ENCODE measurements at places on chromosomes 12 and 14.

DNA sequence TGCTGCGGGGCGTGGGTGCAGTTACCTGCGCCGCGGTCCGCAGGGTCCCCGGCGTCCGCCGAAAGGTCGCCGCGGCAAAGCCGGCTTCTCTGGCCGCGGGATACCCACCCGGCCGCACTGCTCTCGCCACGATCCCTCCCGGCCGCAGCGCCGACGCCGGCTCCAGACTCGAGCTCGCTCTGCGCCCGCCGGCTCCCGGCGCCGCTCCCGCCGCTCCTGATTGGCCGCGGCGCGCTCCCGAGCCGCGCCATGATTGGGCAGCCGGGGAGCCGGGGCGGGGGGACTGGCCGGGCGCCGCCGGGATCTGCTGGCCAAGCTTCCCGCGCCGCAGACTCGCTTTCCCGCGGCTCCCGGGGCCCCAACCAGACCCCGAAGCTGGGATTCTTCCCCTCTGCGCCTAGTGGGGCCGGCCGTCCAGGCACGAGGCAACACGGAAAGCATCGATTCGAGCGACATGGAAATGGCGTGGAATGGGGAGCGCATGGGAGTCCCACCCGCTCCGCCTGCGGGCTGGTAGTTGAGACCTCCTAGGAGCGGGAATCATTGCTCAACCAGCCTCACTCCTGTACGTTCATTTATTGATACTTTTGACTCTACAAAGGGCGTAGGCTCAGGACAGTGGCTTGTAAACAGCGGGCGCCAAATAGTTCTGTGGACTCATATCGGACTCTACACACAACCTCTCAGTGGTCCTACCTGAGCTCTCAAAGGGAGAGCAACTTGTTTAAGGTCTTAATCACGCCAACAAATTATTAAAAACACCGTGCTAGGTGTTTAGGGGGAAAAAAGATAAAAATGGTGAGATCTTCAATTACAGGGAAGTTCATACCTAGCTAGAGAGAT is 36.4 kb upstream of the STON2 start:
- peak; percentile 62 for DNase-seq

- DNase-seq = no peak
Measured at GRCh38 chr12:98439981-98440581, 75.3 kb upstream of the TMPO start.

GRCh38 chr14:62952226-62952625 is 93.0 kb downstream of the KCNH5 start:
- no peak for DNase-seq

- DNase-seq = no peak
Measured at GRCh38 chr12:80299219-80299618, 144.8 kb upstream of the PTPRQ start.

DNA sequence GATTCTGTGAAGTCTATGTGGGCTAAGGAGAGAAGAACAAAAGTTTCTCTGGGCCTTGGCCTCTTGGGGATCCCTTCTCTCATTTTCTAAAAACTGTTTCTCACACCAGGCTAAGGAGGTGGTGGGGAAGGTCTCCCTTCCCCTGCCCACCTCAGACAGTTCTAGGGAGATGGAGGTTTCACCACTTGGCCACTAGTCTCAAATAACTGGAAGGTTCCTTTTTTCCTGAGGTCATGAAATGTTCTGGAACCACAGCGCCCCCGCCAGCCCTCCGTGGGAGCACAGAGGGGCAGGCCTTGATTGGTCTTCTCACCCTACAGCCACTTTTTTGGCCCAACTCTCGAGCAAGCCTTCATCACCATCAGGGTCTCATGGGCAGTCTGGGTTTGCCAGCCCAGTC is 12.6 kb downstream of the C12orf43 start:
- no peak for DNase-seq

- no peak for DNase-seq
Measured at GRCh38 chr12:119014368-119014767, 33.0 kb downstream of the SRRM4 start.

- no peak for DNase-seq
Measured at GRCh38 chr14:77964586-77964985, 164.7 kb downstream of the ADCK1 start.

- DNase-seq = peak; percentile 21
Measured at GRCh38 chr12:22684140-22685118, 59.5 kb downstream of the ETNK1 start.

GRCh38 chr12:52836042-52836466 is 1.9 kb upstream of the KRT79 start:
- no peak for DNase-seq

- DNase-seq = no peak
Measured at GRCh38 chr14:83147006-83147405, 1613.4 kb upstream of the SEL1L start.
